Activated T-cell treated with anti-CD3 and anti-CD28 coated beads for 48 hours (primary cell): ENCODE measurements at places on chromosomes 7 and 10.

GRCh38 chr10:11441151-11441535 lies 170.3 kb downstream of the USP6NL start:
- no peak for DNase-seq

GRCh38 chr10:128560993-128561392 lies 434.8 kb upstream of the MKI67 start:
- DNase-seq, result no peak

- no peak for DNase-seq
Measured at GRCh38 chr10:95517536-95518454, 43.4 kb downstream of the SORBS1 start.

DNA sequence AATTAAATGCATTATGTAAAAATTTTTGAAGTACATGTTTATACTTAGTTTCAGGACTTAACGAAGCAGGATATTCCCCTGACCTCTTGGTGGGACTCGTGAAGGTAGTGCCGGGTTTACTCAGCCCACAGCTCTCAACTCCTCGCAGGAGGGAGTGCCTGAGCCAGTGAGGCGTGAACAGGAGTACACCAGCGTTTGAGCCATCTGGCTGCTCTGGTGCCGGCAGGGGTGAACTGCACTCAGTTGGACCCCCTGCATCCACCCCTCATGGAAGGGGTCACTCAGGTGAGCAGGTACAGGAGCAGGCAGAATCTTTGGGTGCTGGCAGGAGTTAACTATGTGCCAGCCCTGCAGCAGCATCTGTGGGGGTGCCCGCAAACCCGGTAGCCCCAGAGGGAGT lies 625.1 kb upstream of the PCDH15 start:
- DNase-seq, result no peak

DNA sequence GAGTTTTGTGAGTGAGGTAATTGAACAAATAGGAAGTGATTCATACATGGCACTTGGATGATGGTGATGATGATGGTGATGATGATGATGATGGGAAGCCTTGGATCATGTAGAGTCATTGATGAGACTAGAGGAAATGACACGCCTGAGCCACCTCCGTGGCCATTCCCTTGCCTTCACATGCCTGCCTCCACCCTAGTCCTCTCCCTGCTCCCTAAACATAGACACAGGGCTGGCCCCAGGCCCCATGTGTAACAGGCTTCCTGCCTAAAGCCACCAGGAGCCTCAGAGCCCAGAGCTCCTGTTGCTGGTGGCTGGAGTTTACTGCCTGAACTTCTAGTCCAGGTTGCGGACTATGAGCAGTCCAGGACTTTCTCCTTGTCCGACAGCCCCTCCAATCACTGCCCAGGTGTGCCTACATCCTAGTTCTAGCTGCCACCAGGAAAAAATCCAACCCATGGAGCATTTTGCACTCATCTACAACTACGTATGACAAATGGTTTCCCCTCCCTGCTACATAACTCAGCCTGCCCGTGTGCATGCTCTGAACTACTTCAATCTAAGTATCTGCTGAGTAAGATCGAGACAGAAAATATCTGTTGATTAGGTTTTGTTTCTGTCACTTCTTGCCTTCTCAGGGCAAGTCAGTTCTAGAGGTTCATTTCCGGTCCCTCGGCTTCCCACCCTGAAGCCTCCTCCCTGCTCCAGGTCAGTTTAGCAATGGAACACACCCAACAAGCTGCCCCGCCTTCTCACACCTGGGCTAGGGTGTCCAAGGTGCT lies 35.5 kb upstream of the KDM7A start:
- no peak for DNase-seq

DNA sequence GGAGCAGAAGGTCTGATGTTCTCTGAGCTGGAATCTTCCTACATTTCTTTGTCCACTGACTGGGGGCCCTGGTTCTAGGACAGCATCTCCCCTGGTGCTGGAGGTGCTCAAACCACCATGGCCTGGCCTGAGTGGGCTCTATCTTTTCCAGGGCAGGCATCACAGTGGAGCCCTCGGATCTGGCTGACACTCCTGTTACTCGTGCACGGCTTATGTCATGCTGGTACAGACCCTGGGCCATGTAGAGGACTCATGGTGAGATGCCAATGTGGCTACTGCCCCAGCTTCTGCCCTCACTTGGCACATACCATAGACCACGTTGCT lies 96.0 kb downstream of the HIPK2 start:
- no peak for DNase-seq

GRCh38 chr10:129946859-129947258 lies 17.2 kb downstream of the EBF3 start:
- no peak for DNase-seq
